ENCODE measurements at places on chromosomes 3 and 15.

GRCh38 chr3:123774474-123774873 lies 109.7 kb downstream of the MYLK start:
- no peak for DNase-seq

- DNase-seq: no peak
Measured at GRCh38 chr15:34019369-34019990, 19.5 kb downstream of the AVEN start.

- no peak for DNase-seq
Measured at GRCh38 chr15:20671675-20672074, 130.1 kb upstream of the GOLGA6L6 start.

GRCh38 chr3:55297245-55297644 lies 189.9 kb downstream of the WNT5A start:
- DNase-seq: no peak

DNA sequence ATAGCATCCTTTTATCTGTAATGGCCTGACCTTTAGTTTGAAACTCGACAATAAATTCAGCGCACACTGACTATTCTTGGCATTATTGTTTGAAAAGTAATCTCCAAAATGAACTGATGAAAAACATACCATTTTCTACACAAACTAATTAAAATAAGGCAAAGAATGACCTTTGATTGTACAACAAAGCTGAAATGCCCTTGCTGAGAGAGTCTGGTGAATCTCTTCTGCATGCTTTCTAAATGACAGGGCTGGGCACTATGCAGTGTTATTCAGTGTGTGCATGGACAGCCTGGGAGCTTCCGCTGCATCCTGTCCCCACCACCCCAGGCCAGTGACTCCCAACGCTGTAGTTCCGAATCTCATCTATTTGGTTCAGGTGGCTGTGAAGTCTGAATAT lies 530.8 kb downstream of the FOXP1 start:
- no peak for DNase-seq

- no peak for DNase-seq
Measured at GRCh38 chr15:48273049-48273448, 58.2 kb upstream of the DUT start.

DNA sequence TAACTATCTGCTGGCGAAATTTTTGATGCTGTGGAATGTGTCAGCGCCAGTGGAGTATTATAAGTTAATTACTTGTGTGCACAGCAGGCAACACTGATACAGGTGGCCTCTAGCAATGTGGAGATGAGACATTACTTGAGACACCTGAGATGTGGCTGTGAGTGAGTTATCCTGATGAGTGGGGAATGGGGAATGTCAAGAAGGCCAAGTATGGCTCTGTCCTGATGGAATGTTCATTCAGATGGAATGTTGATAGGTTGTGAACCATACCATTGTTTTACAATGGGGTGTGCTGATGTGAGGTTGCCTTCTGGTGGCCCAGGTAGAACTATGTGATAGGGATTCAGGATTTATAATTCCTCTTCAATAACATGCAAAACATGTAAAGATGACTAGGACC lies 404.8 kb downstream of the PTPRG start:
- no peak for DNase-seq

GRCh38 chr15:90917569-90917968 lies 14.5 kb downstream of the MAN2A2 start:
- DNase-seq: no peak

DNA sequence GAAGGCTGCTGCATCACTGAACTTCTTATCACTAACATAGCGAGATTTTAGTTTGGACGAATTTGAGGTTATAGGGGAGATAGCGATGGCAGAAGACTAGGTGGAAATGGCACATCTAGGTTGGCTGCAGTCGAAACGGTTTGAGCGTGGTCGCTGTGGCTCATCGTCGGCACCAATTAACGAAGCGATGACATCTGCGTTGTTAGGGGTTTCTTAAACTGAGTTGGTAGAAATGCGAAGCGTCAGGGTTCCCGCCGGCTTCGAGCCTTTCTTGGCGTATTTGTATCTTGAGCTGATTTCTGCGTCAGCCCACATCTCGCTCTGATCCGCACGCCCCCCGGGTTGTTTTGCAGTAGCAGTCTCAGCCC lies 319 bp downstream of the LNP1 start:
- peak; percentile 65 for DNase-seq

DNA sequence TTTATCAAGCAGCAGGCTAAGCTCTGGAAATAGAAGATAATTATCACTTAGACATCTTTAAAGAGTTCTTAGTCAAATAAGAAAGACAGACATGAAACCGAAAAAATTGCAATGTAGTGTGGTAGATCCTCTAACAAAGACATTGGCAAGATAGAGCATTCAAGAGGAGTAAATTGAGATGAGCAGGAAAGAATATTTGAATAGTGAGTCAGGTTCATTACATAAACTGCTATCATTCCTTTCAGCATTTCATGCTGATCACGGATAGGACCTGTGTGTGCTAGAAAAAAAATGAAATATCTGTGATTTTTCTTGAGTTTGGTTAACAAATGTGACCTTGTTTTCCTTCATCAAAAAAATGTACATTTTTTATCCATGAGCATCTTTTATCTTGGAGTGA lies 460.9 kb downstream of the OTOL1 start:
- no peak for DNase-seq

DNA sequence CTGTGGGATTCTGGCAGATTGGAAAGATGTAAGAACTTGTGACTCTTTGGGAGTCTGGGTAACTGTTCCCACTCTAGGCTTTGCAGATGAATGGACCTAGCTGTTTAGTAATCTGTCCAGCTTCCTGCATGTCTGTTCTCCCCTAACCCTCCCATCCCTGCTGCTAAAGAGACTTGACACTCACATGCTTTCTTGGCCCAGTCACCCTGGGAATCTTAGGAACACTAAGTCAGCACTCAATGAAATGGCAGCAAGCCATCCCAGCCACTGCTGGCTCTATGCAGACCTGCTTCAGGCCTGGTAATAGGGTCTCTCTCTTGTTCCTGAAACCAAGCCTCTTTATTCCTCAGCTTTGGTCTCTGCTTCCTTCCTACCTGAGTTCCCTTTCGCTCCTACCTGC lies 63.7 kb upstream of the THSD4 start:
- no peak for DNase-seq

DNA sequence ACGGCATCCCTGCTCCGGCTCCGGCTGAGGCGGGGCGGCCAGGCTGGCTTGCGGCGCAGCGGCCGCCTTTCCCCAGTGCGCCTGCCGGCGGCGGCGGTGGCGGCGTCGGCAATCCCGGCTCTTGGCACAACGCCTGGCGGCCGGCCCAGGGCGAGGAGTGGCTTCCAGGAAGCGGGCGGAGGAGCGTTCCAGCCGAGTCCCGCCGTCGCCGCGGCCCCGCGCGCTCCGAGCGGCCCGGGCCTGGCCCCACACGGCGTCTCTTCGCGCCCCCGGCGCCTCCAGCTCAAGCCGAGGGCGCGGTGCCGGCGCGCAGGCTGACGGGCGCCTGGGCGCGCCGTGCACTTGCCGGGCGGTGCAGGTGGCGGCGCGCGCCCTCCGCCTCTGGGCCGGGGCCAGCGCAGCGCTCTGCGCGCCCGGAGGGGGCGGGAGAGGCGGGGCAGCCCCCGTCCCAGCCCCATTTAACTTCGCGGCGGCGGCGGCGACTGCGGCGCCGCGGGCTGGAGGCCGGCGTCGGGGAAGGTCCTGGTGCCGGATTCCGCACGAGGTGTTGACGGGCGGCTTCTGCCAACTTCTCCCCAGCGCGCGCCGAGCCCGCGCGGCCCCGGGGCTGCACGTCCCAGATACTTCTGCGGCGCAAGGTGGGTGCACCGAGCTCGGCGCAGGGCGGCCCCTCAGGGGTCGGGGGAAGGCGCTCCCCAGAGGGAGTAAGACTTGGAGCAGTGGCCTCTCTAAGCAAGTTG lies at the start of gene ADAMTSL3:
Gene ADAMTSL3, plus strand, starts transcription at position 485 of the 740 bp plus-strand sequence. CDS start 1,639 bp downstream, outside the sequence.
- DNase-seq: no peak

DNA sequence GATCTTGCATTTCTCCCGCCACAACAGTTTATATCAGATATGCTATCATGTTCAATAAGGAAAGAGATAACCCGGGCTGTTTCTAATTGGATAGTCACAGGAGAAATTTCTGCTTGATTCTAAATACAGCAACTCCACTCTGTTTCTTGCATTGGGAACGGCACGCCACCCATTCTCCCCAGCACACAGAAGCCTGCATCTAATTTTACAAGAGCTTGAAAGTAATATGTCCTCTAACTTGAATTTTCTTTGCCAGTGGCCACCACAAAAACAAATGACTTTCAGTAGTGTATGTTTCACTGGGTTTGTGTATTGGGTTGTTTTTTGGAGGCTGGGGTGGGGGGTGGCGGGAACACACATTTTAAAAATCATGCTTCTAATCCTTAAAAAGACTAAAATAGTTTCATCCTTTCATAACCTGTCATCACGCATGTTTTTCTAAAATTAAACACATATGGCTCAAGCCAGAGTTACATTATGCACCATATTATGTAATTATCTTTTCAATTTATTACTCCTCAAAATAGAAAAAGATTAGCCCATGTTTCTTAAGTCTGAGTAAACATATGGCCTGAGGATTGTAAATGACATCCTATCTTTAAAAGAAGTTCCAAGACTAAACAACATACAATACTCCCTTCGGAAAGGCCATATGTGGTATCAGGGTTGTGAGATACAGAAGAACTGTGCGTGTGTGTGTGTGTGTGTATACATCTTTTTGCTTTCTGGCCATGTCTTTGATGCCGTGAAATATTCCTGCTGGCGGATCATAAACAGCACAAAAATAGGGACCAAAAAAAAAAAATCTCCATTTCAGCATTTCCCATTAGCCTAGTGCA lies 176.3 kb downstream of the FOXP1 start:
- DNase-seq: no peak

DNA sequence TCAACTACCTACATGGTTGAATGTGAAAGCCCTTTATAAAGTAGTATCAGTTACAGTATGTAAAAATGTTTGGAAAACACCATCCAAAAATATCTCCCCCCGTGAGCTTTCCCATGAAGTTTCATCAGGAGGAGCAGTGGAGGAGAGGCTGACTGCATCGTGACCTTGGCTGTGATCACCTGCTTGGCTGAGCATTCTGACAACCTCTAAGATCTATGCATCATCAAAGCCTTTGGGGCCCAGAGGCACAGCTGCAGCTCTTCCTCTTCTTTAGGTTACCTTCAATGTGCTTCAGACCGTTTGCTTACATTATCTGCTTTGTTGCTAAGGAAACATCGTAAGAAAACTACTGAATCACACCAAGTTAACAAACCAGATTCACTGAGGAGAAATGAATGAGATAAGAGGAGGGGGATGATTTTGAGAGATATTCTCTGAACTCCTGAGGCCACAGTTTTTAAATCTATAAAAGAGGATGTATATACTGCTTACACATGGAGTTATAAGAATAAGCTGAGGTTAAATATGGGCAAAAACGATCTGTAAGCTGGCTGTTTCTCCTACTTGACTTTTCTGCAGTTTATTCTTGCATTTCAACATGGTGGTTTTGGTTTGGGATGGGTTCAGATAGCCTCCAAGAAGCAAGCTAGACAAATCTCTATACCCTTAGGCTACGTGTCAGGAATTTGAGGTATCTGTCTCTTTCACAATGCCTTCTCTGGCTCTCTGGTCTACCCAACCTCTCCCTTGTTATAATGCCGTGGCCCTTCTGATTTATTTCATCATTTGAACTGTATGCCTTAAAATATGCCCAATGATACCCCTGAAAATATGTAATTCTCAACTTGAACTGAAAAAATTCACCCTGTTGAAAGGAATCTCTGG lies 4.0 kb downstream of the GCSAM start:
- peak; percentile 54 for DNase-seq

GRCh38 chr15:81264072-81264857 lies 59.7 kb downstream of the STARD5 start:
- no peak for DNase-seq

DNA sequence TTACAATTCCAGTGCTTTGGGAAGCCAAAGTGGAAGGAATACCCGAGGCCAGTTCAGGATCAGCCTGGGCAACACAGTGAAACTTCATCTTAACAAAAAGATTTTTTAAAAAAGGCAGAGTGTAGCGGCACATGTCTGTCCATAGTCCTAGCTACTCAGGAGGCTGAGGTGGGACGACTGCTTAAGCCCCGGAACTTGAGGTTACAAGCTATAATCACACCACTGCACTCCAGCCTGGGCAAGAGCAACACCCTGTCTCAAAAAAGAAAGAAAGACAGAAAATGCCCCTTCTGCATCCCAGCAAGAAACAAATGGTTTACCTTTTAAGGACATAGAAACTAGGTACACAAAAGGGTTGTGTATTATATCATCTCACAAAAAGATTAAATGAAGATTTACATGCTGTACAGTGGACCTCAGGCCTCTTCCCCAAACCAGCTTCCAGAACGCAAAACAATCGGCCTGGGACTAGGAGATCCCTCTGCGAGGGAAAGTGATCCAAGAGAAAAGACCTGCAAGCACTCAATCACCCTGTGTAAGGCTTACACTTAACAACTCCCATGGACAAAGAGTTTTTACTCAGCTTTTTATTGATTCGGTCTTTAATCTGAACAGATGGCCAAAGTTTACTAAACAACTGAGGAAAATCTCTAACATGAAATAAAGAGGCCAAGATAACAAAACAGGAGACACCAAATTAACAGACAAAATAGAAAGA lies 21.2 kb downstream of the TFDP2 start:
- DNase-seq: no peak
